ENCODE measurements at places on chromosomes 6 and 20.

- no peak for DNase-seq
Measured at GRCh38 chr20:49123982-49124381, 64.2 kb downstream of the STAU1 start.

DNA sequence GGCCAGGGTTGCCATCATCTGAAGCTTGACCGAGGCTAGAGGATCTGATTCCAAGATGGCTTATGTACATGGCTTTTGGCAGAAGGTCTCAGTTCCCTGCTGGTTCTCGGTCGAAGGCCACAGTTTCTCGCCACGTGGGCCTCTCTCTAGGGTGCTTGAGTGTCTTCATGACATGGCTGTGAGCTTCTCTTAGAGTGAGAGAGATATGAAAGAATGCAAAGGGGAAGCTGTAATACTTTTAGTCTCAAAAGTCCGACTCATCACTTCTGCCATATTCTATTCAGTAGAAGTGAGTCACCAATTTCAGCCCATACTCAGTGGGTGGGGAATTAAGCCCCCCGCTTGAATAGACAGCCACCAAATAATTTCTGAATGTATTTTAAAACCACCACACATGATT, 94.2 kb downstream of the UTRN start:
- DNase-seq: no peak

DNA sequence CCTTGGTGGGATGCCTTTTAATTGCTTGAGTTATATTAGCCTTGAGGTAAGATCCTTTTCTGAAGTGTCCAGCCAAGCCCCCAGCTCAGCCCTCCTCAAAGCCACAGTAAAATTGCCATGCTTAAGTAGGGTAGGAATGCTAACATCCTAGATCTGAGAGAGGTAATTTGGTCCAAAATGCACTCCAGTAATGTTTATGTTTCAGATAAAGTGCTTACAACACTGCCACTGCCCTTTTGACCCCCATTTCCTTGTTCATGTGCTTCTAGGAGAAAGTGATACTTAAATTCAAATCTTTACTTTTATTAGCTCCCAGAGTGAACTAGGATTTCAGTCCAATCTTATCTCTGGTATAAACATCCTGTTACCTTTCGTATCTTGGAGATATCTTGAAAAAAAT, 318.0 kb downstream of the BMP2 start:
- peak; percentile 5 for DNase-seq

- DNase-seq: no peak
Measured at GRCh38 chr6:154292066-154292465, 64.5 kb downstream of the IPCEF1 start.

- DNase-seq: no peak
Measured at GRCh38 chr6:126335210-126335609, 4.7 kb upstream of the CENPW start.

- no peak for DNase-seq
Measured at GRCh38 chr20:32845786-32846185, 12.9 kb upstream of the EFCAB8 start.

DNA sequence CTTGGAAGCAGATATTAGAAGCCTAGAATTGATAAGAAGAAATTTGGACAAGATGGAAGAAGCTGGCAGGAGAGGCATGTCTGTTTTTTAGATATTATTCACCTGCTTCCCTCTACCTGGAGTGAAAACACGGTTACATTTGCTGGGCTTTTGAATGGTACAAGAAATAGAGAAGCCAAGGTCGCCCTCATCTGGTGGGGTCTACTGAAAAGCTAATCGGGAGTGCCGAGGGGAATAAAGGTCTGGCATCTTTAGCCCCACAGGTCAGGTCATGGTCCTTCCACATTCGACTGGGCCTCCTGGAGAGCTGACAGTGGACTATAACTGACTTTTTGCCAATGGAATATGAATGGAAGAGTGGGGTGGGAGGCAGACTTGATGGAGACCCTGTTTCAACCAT, 4.6 kb upstream of the C2 start:
- DNase-seq: peak; percentile 33

- no peak for DNase-seq
Measured at GRCh38 chr6:73062837-73063236, 162.5 kb downstream of the KHDC1L start.

DNA sequence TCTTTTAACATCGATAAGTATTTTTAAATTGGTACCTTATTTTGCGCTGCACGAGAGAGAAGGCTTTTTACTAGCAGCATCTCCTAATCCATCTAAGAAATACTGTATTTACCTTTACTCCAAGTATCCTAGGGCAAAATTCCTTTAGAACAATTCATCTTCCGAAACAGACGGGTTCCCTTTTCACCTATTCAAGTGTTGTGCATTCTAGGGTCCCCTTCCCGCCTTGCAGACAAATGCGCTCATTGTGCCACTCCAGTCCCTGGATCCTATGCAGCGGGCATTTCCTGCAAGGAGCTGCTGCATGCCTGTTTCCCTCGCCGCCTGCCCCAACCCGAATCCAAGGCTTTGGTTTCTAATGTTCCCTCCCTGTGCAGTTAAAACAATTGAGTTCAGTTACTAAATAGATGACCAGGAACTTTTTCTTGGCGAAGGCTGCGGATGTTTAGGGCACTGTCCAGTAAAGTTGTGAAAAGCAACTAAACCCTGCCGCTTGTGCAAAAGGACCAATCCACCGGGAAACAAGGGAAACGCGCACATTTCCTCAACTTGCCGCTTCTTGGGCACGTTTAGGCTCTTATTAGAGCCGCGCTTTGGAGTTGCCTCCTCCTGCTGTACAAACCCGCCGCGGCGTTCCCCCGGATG, 556 bp upstream of the SCAF8 start:
- DNase-seq: peak; percentile 83

DNA sequence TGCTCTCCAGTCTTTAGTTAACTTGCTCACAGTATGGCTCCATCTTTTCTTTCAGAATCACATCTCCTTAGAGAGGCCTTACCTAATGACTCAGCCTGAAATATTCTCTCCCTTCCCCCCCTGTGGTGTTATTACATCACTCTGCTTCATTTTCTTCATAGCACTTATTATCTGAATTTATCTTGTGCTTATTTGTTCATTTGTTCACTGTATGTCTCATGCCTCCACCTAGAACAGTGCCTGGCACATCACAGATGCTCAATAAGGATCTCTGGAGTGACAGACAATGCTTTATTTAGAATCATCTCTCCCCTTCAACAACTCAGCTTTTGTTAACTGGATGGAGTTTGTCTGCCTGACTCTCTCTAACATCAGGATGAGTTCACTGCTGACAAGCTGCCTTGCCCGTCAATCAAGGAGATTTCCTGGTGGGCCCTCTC, 96.6 kb upstream of the MAN1A1 start:
- peak; percentile 40 for DNase-seq

DNA sequence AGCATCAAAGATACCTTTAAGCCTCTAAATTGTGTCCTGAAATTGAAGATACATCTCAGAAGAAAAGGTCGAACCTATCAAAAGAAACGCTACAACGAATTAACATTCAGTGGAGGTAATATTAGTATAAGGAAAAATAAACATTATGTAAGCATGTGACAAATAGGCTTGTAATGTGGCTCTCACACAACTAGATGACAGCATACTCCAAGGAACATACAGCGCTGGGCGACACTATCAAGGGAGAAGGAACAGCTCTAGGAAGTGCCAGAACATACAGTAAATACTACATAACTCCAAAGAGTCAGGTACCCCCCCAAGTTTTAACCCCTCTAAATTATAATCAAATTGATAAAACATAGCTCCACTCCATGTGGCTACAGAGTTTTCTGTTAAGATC, 103.5 kb downstream of the LAMP5 start:
- DNase-seq: peak; percentile 92

DNA sequence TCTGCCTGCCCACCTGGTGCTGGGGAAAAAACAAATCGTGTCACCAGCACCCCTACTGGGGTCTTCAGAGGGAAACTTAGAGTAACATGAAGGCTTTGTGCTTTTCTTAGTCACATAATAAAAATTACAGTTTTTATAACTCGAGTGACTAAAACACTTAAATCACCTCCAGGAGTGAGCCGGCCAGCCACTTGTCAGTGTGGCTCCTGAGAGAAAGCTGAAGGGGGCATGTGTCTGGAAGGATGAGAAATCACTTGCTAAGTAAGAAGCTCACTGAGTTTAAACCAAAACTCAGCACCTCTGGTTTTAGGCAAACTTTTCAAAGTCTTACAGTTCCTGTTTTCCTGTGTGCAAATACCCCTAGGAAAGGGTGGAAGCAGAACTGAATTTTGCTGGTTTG, 372.2 kb downstream of the CDH26 start:
- DNase-seq: no peak

GRCh38 chr6:14664112-14664601, 546.6 kb downstream of the CD83 start:
- no peak for DNase-seq

DNA sequence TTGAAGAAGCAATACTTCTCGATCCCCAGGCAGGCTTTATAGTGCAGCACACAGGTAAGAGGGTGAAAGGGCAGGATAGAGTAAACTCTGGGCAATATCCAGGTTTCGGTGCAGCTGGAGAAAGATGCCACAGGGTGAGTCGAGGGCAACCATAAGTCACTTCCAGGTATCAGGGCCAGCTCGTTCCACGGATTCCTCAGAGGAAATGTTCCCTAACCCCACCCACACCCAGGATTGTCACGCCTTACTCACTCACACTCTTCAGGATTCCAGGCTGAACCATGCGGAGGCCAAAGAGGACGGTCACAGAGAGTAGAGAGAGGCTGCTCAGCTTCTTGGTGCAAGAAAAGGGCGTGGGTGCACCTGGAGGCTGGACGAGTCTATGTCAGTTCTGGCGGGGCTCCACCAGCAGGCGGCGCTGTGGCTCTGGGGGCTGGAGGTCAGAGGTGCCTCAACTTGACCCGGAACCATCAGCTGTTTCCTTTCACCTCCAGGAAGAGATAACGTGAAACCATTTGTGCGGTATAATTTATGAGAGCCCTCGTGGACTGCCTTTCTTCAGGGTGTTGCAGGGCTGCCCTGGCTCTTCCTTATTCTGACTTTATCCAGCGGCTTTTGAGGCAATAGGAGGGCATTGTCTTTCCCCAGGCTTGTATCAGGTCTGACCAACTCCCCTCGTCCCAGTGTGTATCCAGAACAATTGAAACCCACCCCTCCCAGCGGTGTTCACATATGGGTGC, 14.5 kb upstream of the WFDC12 start:
- DNase-seq: peak; percentile 92

- DNase-seq: no peak
Measured at GRCh38 chr20:24998631-24999445, 6.3 kb upstream of the APMAP start.

DNA sequence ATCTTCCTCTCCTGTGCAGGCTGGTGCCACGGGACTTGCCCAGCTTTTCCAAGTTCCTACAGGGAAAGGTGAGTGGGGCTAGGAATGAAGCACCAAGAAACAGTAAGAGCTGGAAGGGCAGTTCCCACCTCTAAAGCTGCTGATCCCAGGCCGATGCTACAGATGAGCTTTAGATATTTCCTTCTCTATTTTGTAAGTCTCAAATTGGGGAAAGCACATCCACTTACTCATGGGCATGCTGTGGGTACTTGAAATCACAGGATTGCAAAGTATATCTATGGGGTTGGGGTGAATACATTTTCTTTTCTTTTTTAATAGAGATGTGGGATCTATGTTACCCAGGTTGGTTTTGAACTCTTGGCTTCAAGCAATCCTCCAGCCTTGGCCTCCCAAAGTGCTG, 3.1 kb downstream of the ZBTB2 start:
- no peak for DNase-seq

GRCh38 chr6:147220345-147220744, 16.1 kb downstream of the STXBP5 start:
- DNase-seq: no peak

GRCh38 chr6:96942676-96943075, 18.1 kb downstream of the KLHL32 start:
- DNase-seq: no peak

- DNase-seq: no peak
Measured at GRCh38 chr6:134245706-134246105, 72.2 kb downstream of the SGK1 start.

GRCh38 chr6:52390361-52390727, 28.4 kb downstream of the PAQR8 start:
- peak; percentile 88 for DNase-seq

DNA sequence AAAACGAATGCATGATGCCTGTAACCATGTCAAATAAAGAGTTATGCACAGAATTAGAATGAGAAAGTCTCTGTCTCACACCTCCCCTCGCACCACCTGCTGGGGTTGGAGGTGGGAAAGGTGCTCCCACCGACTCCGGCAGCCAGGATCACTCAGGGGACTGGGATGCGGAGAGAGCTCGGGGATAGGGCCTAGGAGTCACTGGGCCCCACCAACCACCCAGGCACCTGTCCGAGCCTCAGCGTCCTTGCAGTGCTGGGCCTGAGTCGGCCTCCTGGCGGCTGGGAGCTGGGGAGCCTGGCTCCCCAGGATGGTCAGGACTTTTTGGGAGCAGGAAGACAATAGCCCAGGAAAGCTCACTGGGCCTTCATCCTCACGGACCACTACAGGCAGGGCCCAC, 22.4 kb upstream of the CHRNA4 start:
- DNase-seq: no peak

DNA sequence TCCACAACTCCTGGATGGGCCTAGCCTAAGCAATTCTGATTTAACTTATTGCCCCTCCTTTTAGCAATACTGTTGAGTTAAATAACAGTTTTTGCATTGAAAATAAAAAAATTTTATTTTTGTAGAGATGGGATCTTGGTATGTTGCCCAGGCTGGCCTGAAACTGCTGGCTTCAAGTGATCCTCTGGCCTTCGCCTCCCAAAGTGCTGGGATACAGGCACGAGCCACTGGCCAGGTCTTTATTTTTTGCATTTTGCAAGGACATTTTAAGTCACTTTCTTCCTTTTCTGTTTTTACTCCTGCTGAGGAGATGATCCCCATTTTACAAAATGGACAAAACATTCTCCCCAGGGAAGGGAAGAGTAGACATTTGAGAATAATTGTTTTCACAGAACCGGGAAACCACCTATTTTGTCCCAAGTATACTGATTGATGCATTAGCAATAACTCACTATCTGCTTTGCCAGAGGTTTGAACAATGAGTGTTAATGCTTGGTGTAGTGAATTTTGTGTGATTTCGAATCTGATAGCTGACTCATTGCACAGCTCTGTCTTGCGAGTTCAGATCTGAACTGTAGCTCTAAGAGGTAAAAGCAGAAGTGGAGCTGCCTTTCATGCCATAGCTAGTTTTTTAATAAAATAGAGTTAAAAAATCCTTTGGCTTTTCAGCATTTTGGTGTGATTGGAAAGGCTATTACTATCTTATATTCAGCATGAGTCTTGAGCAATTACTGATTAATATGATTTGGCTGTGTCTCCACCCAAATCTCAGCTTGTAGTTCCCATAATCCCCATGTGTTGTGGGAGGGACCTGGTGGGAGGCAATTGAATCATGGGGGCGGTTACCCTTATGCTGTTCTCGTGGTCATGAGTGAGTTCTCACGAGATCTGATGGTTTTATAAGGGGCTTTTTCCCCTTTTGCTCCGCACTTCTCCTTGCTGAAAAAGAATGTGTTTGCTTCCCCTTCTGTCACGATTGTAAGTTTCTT, 20.9 kb downstream of the IGF2R start:
- DNase-seq: no peak

GRCh38 chr6:112203577-112204349, 50.6 kb downstream of the LAMA4 start:
- DNase-seq: no peak
